ENCODE measurements at places on chromosomes 11 and 22.

- no peak for DNase-seq
These were observed 7.1 kb downstream of the PNPLA5 start for GRCh38 chr22:43884600-43885318.

GRCh38 chr11:100581318-100581717 lies 105.8 kb upstream of the ARHGAP42 start:
- DNase-seq, result no peak

DNA sequence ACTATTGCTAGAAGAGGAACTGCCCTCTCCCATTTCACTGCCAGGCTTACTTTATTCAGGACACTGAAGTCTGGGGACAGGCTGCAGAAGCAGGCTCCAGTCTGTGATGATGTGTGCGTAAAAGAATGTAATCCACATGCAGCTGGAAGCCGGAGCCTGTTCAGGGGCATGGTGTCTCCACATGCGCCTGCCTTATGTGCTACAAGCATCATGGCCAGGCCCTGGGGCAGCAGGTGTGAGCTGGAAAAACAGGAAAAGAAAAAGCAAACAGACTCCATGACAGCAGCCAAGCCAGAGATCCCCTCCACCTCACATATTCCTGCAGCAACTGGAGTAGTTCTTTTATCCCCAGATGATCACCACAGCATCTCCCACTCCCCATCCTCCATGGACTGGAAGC lies 33.4 kb downstream of the ARFGAP2 start:
- DNase-seq, result peak; percentile 84

DNA sequence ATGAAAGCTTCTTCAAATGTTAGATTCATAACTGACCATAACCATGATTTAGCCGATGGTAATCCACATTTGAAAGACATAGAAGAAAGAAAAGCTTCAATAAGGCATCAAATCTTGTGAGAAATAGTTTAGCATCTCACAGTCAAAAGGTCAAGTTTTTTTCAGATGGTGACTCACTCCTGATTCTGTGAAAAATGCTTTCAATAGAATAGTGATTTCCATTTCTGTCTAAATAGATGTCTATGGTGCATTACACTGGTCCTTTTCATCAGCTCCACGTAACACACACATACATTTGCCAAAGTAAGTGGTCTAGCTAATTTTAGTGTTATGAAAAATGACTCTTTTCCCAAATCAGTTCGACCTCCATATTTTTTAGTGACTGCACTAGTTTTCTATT lies 139.2 kb downstream of the LRRC4C start:
- DNase-seq, result no peak

DNA sequence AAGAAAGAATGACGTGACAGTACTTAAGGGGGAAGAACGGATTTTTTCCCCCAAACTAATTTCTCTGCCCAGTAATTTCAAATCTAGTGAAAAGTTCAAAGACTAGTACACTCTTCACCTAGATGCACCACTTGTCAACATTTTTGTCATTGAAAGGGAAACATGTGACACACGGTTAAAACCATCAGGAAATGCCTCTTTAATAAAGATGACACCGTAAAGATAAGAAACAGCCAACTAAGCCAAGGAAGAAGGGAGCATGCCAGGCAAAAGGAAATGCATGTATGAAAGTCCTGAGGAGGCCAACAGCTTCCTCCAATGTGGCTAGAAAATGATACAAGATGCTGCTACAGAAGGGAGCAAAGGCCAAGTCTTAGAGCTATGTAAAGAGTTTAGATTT lies 49.4 kb downstream of the RSF1 start:
- DNase-seq, result no peak

GRCh38 chr11:13826505-13827278 lies 135.8 kb upstream of the SPON1 start:
- DNase-seq, result no peak

GRCh38 chr22:22761606-22761962 lies 117.2 kb downstream of the GGTLC2 start:
- DNase-seq, result no peak

DNA sequence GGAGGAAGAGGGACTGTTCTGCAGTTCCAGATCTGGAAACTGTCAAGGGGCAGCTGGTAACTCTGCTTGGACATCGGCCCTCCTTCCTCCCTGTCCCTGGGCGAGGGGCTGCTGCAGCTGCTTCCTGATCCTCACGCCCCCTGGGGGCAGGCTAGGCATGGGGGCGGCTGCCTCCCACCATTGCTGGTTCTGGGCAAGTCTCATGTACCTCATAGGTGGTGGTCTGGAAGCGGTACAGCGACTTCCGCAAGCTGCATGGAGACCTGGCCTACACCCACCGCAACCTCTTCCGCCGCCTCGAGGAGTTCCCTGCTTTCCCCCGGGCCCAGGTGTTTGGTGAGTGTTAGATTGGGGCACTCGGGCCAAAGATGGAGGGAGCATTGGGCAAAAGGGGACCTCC lies 5.0 kb downstream of the SNX15 start:
- DNase-seq, result no peak

DNA sequence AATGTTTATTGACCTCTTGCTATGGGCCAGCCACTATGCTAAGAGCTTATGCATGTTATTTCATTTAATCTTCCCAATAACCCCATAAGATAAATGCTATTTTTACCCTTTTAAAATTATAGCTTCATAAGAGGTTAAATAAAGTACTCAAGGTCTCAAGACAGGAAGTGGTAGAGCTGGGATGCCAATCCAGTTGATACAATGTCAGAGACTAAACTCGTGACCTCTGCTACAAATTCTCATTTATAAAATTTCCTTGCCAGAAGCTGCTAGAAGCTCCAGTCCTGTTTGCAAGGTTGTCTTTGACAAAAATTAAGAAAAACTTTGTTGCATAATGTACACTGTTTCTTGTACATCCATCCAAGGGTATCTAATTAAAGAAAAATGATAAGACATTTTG lies 265.9 kb upstream of the MPPED2 start:
- no peak for DNase-seq

GRCh38 chr11:122046846-122047245 lies 69.2 kb downstream of the BLID start:
- no peak for DNase-seq

Measured in BJ (cell line).